ENCODE measurements at places on chromosomes 4 and X.

DNA sequence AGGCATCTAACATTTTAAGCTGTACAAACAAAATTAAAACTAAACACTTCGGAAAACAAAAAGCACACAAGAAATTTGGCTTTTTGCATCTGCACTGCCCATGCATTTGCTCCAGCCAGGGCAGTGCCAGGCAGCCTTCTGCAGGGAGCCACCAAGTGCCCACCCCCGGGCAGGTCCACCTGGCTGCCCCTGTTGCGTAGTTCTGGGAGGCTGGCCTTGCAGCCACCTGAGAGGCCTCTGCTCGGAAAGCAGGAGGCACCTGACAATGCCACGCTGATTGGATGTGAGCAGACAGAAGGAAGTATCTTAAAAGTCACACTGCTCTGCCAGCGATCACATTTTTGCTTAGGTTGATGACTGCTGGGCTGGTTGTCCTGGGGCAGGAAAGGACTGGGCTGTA is 3.5 kb downstream of the TMEM271 start:
- DNase-seq = no peak

DNA sequence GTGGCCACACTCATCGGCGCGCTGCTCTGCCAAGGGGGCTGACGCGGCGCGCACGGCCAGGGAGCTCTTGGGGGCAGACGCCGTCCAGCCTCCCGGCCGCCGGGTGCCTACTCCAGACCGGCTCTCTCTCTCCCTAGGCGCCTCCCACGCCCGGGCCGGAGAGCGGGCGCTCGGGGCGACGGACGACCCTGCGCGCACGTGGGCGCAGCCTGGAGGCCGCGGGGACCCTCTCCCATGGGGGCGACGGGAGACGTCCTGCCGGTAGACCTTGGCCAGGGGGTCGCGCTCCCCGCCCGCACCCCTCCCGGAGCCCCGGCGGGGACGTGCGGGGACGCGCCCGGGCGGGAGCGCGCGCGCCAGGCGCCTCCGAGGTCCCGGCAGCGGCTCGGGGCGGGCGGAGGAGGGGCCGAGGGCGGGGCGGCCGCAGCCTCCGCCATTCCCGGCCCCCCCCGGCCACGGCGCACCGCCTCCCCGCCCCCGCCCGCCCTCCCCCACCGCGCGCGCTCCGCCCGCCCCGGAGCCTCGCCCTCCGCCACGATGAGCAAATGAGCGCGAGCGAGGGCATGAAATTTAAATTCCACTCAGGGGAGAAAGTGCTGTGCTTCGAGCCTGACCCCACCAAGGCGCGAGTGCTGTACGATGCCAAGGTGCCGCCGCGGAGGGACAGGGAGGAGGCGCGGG is at the start of gene MSL3:
Gene MSL3 (plus strand): TSS at position 519 of the 681 bp plus-strand sequence. CDS start 27 bp downstream, at position 546.
- peak; percentile 18 for DNase-seq

- DNase-seq = no peak
These were observed 56.2 kb downstream of the HMGB3 start for GRCh38 chrX:151039351-151039750.

DNA sequence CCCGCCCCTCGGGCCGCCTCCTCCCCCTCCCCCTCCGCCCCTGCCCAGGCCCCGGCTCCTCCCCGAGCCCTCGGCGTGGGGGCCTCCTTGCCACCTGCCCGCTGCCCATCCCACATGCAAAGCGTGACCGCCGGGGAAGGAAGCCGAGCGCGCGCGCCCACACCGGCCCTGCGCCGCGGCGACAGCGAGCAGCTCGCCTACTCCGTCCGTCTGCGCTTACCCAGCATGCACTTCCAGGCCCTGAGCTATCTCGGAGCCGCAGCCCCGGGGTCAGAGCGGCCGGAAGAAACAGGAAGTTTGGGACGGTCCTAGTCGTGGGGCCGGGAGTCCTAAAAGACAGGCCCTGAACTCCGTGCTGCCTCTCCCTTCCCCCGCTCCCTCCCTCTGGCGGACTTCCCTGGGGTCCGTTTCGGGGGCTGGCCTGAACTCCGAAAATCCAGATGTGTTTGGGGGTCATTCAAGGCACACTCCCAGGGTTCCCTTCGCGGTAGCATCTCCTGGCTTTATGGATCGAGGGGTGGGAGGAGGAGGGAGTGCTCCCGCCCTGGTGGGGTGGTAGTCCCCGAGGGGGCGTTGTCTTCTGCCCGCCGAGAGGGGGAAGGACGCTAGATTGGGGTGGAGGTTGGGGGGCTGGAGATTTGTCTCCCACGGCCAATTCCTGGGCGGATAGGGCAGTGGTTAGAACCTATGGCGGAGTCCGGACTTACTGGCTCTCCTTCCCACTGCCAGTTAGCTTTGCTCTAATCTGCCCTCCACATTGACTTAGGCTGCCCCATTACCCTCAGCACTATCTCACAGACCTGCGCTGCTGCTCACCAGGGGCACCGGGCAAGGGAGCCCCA is 25.0 kb upstream of the BCORL1 start:
- no peak for DNase-seq

- no peak for DNase-seq
These were observed 1744.4 kb upstream of the ADGRL3 start for GRCh38 chr4:59455751-59456150.

DNA sequence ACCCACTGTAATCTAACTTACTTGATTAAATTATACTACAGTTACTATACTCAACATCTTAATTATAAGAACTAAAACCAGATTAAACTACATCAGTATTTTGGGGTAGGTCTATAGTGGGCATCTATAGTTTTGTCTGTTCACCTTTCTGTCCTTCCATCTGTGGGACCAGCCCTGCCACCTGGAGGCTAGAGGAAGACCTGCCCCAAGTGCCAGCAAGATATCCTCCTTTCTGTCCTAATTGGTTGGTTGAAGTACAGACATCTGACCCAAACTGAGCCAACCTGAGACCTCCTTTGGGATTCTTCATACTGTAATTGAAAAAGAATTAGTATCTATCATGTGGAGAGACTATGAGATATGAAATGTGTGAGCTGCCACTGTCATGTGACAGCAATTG is 172.2 kb upstream of the TLL1 start:
- DNase-seq = no peak

DNA sequence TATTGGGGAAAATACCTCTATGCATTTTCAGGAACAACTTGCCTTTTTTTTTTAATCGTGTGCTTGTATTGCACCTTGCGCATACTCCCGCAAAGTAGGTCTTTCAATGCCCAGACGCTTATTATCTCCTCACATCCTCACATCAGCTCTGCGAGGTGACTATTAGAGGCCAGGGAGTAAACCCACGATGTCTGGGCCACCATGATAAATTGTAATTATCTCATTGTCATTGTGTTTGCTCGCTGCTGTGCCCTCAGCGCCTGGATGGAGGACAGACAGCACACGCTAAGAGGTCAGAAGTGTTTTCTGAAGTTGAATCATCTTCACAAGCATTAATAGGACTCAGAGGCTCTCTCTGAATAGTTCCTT is 1.0 kb upstream of the RELL1 start:
- no peak for DNase-seq

DNA sequence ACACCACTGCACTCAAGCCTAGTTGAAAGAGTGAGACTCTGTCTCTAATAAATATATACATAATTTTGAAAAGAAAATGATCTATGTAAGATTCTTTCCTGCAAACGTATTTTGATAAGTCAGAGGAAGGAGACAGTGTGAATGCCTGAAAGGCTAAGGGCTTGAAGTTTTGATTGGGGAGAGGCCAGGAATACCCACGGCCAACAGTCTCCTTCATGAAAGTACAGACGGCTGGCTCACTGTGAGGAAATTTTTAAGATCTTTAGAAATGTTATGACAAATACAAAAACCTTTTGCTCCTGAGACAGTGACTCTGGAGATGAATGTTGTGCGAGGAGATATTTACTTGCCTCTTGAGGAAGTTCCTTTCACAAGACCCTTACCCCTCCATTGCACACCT is 111.4 kb upstream of the KLHL13 start:
- DNase-seq = no peak

- DNase-seq = no peak
These were observed 173.0 kb upstream of the EMCN start for GRCh38 chr4:100690812-100691211.

GRCh38 chrX:87874043-87874442 is 356.4 kb downstream of the KLHL4 start:
- DNase-seq = no peak

DNA sequence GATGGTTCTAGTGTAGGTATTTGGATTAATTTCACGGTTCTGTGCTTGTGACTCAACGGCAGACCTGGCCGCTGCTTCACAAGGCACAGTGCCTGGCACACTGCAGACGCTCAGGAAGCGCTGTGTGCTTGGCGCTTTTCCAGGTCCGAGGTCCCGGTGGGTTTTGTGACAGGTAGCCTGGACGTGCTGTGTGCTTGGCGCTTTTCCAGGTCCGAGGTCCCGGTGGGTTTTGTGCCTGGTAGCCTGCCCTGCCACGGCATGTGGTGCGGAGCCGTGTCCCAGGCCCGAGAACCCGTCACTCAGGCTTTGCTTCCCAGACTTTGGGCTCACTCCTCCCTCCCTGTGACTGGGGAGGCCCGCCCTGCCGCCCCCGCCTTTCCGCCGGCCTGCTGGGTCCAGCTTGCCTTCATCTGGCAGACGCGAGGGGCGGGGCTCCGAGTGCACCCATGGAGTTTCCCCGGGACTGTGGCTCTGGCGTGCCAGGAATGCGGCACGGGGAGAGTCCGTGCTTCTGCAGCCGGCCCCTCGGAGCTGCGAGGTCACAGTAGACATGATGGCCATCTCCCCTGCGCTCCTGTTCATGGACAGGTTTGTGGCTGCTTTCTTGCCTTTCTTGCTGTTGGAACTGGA is 44.2 kb downstream of the TBC1D14 start:
- no peak for DNase-seq

DNA sequence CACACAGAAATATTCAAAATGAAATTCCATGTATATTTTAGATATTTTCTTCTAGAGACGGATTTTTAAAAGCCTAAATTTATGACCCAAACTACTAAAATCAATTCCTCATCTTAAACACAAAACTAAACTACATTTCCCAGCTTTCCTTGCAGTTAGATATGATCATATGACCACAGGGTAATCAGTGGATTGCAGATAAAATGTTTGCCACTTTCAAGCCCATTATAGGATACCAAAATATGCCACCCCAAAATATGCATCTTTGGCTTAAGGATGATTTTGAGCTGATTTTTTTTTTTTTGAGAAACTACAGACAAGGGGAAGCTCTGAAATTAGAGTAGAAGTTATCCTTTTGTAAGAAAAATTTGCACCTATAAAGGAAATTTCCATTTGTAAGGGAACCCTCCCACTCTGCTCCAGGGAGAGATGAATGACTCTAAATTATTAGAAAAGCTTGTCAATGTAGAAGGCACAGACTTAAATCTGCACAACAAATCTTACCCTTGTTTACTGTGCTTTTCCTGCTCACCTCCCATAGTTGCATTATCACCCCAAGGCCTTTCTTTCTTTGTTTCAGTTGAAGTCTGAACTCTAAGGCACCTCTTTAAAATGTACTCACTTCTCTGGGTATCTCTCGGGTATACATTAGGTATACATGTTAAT is 503.0 kb downstream of the PDHA2 start:
- DNase-seq = no peak

GRCh38 chr4:42865572-42866189 is 26.8 kb upstream of the GRXCR1 start:
- DNase-seq = no peak

DNA sequence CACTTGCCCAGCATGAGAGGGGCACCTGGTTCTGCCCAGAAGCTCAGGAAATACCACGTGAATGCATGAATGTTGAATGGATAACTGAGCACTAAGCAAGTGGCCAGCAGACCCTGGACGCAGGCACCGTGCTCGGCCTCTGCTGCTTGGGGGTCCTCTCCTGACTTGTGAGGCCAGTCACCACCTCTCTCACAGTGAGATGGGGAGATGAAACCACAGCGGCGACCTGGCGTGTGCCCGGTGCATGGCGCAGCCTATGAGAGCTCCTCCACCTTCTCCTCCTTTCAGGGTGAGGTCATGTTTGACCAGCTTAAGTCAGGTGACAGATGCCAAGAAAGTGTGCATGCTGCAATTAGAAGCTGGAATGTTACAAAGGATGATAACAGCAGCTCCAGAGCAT is 75.5 kb downstream of the HMX1 start:
- DNase-seq = no peak

GRCh38 chr4:20859097-20859781 is 159.0 kb downstream of the PACRGL start:
- DNase-seq = no peak

- no peak for DNase-seq
These were observed 2396.7 kb downstream of the PCDH7 start for GRCh38 chr4:33116871-33117270.

GRCh38 chrX:7205037-7205577 is 57.2 kb upstream of the PUDP start:
- no peak for DNase-seq

- DNase-seq = no peak
These were observed 58.9 kb upstream of the NFKB1 start for GRCh38 chr4:102441978-102442911.

All from stimulated activated CD8-positive, alpha-beta memory T cell treated with anti-CD3 and anti-CD28 coated beads, Interleukin-2, amount 100 ng/mL, for 1 hour (primary cell).